ENCODE measurements at places on chromosomes 5 and 9.

DNA sequence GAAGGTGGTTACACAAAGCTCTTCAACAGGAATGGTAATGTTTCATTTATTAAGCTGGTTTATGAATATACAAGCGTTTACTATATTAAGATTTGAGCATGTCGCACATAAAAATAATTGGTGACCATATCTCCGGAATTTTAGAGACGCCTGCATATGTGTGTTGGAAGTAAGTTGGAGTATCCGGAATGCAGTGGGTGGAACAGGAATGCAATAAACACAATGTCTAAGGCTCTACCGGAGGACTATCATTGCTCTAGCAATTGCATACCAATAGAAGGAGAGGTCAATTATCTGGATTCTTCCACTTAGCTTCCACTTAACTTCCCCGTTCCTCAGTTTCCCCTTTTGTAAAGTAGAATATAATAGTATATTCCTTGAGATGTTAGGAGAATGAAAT, 1.1 kb upstream of the CEP78 start:
- no peak for DNase-seq

- no peak for DNase-seq
These were observed 213.4 kb downstream of the MARCHF11 start for GRCh38 chr5:15966066-15966640.

DNA sequence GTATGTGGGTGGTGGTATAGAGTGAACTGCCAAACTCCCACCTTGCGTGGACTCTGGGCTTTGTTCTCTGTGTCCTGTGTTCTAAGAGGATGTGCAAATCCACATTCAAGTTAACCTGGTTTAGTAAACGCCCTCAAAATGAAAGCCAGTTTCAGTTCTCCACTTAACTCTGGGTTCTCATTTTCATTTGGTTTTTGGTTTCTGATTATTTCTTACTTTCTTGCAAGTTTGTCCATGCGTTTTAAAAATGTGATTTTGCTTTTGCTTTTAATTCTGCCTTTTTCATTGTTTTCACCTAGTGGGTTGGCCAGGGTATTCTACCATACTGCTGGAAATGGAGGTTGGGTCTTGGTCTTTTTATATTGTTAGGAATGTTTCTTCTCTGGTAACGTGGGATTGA, 38.2 kb downstream of the GALNT10 start:
- no peak for DNase-seq

- no peak for DNase-seq
These were observed 47.7 kb upstream of the TESK1 start for GRCh38 chr9:35557320-35557719.
